ENCODE measurements at places on chromosomes 11 and 22.

DNA sequence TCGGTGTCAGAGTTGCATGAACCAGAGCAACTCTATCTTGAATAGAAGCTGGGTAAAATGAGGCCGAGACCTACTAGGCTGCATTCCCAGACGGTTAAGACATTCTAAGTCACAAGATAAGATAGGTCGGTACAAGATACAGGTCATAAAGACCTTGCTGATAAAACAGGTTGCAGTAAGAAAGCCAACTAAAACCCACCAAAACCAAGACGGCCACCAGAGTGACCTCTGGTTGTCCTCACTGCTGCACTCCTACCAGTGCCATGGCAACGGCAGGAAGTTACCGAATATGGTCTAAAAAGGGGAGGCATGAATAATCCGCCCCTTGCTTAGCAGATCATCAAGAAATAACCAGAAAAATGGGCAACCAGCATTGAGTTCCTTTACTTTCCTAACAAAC is 2.4 kb upstream of the KAT5 start:
- DNase-seq: no peak

GRCh38 chr22:23376256-23376655 is 195.9 kb downstream of the BCR start:
- DNase-seq: peak; percentile 68

DNA sequence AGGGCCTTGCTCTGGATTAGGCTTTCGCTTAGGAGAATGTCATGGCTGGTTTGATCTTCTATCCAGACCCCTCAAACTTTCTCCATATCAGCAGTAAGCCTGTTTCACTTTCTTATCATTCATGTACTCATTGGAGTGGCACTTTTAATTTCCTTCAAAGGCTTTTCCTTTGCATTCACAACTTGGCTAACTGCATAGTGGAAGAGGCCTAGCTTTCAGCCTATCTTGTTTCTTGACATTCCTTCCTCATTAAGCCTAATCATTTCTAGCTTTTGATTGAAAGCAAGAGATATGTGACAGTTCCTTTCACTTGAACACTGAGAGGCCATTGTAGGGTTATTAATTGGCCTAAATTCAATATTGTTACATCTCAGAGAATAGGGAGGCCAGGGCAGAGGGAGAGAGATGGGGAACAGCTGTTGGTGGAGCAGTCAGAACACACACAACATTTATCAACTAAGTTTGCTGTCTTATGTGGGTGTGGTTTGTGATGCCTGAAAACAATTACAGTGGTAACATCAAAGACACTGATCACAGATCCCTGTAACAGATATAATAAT is 37.7 kb upstream of the APOBEC3A start:
- DNase-seq: no peak

- DNase-seq: peak; percentile 48
Observed at GRCh38 chr11:104390651-104391050, 226.7 kb upstream of the PDGFD start.

DNA sequence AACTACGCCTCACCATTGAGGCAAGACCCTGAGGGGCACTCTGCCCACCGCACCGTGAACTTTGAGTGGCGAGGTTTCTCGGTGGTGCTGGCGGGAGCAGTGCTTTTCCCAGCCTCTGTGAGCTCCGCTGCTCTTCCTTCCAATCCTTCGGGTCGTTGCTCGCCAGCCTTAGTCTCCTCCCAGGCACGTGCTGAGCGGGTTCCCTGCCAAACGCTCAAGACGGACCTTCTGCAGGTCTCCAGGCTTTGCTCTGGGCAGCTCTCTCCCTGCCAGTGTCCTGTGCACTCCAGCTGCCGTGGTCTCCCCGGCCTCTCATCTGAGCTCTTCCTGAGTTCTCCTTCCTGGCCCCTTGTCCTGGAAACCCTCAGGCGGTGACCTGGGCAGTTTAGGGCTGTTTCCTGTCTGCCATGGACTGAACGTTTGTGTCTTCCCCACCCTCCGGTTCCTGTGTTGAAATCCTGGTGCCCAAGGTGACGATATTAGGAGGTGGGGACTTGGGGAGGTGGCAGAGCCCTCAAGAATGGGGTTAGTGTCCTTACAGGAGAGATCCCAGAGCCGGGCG is 11.2 kb upstream of the MUC6 start:
- no peak for DNase-seq

DNA sequence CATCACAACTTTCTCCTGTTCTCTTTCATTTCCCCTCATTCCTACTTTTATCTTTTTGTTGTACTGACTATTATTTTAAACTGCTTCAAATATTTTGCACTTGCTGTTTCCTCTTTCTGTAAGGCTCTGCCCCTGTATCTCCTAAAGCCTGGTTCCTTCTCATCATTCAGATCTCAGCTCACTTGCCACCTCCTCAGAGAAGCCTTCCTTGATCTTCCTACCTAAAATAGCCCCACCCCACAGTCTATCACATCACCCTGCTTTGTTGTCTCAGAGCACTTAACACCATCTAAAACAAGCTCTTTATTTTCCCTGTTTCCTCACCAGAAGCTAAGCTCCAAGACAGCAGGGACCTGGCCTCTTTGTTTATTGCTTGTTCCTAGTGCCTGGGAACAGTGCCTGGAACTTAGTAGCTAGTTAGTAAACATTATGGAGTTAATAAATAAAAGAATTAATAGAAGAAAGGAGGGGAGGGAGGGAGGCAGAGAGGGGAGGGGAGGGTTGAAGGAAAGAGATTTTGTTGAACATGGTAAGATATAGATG is 2.5 kb upstream of the STK33 start:
- no peak for DNase-seq

Data from A673 (cell line).